ENCODE measurements at places on chromosomes 4 and X.

DNA sequence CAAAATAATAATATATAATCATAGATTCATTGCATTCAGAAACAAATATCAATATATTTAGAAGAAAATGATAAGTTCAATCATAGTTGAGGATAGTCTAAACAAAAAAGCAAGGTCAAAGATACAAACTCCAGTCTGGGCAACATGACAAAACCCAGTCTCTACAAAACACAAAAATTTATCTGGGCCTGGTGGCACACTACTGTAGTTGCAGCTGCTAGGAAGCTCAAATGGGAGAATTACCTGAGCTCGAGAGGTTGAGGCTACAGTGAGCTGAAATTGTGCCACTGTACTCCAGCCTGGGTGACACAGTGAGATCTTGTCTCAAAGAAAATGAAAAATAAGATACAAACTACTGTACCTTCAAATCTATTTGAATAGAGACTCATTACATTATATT, 52.7 kb upstream of the ANXA10 start:
- DNase-seq, result no peak

GRCh38 chr4:26459756-26460530, 30.3 kb downstream of the CCKAR start:
- DNase-seq, result no peak

GRCh38 chr4:874056-874455, 48.1 kb upstream of the CPLX1 start:
- no peak for DNase-seq

GRCh38 chr4:8002525-8003309, 63.1 kb upstream of the AFAP1 start:
- no peak for DNase-seq

GRCh38 chrX:153476666-153477363, 6.4 kb upstream of the HAUS7 start:
- no peak for DNase-seq

DNA sequence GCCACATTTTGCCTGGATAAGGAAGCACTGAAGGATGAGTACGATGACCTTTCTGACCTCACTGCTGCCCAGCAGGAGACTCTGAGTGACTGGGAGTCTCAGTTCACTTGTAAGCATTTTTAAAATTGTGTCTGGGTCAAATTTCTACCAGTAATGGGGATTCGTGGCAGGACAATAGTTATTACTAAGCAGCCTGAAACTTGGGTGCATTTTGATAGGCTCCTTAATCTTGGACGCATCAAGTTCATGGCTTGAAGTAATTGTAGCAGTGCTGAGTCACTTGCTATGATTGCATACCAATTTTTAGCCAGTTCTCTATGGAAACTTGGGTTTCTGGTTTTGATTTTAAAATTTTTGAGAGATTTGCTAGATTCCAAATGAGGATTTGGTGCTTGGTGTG, 4.3 kb downstream of the PGRMC1 start:
- DNase-seq, result no peak

- DNase-seq, result no peak
Measured at GRCh38 chr4:30726090-30726675, 6.0 kb downstream of the PCDH7 start.

- no peak for DNase-seq
Measured at GRCh38 chrX:36199928-36200327, 280.4 kb downstream of the CFAP47 start.

- no peak for DNase-seq
Measured at GRCh38 chrX:153944140-153944799, at the start of gene RENBP. RENBP (minus strand) TSS chrX:153944643; CDS start chrX:153944610, 33 bp downstream.

GRCh38 chr4:69060651-69061308, 35.5 kb upstream of the UGT2B7 start:
- no peak for DNase-seq

DNA sequence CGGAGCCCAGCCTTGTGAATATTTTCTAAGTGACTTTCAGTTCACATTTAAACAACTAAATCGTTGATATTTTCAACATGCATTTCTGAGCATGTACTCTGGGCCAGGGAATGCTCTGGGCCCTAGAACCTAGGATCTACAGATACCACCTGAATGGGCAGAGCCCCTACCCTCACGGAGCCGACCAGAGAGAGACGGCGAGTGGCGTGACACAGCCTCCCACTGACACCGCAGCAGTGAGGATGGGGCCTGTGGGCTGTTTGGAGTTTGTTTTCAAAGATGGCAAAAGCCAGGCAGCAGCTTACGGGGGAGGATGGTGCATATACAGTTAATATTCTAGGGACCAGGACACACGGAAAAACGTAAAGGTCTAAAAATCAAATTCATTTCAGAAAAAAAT, 17.7 kb downstream of the NELFA start:
- DNase-seq, result no peak

DNA sequence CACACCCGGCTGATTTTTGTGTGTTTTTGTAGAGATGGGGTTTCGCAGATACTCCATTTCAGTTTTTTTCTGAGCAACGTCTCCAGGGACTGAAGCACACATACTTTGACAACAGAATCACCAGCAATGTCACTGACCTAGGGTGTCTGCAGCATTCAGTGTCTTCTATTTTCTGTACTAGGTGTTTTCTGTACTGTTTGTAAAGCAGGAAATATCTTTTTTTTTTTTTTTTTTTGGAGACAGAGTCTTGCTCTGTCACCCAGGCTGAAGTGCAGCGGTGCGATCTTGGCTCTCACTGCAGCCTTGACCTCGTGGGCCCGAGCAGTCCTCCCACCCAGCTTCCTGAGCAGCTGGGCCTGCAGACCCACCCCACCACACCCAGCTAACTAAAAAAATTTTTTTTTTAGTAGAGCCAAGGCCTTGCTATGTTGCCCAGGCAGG, 8.9 kb downstream of the ADD1 start:
- DNase-seq, result no peak

DNA sequence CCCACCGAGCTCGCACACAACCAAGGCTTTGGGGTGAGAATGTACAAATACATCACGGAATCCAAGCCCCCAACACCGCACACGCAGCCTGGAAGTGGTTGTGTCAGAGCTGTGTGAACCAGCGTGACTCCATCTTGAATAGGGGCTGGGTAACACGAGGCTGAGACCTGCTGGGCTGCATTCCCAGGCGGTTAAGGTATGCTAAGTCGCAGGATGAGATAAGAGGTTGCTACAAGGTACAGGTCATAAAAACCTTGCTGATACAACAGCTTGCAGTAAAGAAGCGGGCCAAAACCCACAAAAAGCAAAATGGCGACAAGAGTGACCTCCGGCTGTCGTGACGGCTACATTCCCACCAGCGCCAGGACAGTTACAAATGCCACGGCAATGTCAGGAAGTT, 258.4 kb downstream of the DHRSX start:
- DNase-seq, result no peak

GRCh38 chr4:150363721-150364688, 217.9 kb upstream of the MAB21L2 start:
- no peak for DNase-seq

DNA sequence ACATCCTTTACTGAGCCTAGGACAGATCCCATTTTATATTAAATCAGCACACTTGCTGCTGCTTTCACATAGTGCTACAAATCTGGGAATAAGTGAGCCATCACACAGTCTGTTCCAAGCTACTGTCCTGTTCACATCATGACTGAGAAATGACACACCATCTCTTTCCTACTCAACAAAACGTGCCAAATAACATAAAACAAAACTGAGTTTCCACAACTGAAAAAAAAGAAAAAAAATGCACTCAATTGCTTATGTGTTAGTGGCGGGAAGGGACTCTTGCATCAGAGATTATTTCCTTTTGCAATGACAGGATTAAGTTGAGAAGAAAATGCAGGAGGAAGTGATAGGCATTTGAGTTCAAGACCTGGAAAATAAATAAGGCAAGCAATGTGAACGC, 109.0 kb downstream of the SHROOM4 start:
- no peak for DNase-seq

GRCh38 chr4:21952549-21952948, 4.0 kb upstream of the KCNIP4 start:
- DNase-seq, result no peak

DNA sequence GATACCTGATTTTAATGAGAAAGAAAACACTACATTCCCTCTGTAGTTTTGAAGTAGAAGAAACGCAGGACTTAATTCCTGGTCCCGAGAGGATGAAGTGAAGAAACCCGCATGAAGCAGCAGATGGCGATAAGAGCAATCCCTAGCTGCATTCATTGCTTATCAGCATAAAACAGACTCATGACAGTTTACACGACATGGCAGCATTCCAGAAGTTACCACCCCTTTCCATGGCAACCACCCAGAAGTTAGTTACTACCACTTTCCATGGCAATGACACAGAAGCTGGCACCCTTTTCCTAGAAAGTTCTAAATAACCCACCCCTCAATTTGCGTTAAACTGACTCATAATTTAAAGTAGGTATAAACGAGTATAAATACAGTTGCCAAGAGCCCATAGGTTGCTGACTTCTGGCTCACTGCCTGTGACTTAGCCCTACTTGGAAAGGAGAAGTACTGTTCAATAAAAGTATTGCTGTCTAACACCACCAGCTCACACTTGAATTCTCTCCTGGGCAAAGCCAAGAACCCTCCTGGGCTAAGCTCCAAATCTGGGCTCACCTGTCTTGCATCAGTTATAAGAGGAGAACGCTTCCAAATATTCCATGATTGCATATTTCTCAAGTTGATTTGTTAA, 5.5 kb upstream of the XAGE2 start:
- no peak for DNase-seq

- no peak for DNase-seq
Measured at GRCh38 chr4:145773581-145774234, 93.8 kb downstream of the C4orf51 start.

DNA sequence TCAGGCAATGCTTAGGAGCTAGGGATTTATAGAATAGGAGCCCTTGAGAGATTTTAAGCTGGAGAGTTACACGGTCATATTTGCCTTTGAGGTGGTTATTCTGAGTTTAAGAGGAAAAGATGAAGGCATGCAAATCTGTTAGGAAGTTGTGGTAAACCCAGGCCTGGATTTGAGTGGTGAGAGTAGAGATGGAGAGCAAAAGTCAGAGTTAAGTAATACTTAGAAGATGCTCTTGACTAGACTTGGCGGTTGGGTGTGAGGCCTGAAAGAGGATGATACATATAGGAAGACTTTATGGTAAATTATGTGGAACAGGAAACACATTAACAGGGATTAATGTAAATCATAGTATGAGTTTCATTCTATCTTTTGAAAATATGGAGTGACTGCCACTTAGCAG, 136.0 kb upstream of the ARX start:
- no peak for DNase-seq

DNA sequence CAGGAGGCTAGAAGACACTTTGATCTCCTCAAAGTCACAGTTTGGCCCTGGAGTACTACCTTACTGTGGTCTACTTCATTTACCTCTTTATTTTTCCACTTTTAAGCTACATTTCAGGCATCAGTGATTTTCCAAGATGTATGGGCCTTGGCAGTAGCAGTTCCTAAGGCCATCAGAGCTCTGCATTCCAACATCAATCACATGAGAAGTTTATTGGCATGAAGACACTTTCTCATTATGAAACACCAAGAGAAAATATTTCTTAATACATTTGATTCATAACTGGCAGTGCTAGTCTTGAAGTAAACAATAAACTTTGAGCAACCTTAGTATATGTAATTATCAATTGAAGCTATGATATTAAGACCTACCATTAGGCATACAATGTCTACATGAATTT, 178.1 kb downstream of the IL15 start:
- no peak for DNase-seq

- DNase-seq, result no peak
Measured at GRCh38 chr4:77037736-77038135, 38.1 kb downstream of the CCNI start.

GRCh38 chrX:12779534-12779933, 11.7 kb upstream of the PRPS2 start:
- no peak for DNase-seq

GRCh38 chr4:1004071-1004418, 7.4 kb upstream of the FGFRL1 start:
- DNase-seq, result no peak

- no peak for DNase-seq
Measured at GRCh38 chr4:125316401-125316790, 1.6 kb downstream of the FAT4 start.

- no peak for DNase-seq
Measured at GRCh38 chr4:123017078-123017477, 94.7 kb upstream of the NUDT6 start.

- no peak for DNase-seq
Measured at GRCh38 chr4:111639120-111639690, 506.0 kb upstream of the FAM241A start.

- no peak for DNase-seq
Measured at GRCh38 chr4:157012781-157013180, 41.2 kb upstream of the PDGFC start.

GRCh38 chr4:144298519-144298918, 158.0 kb upstream of the GYPA start:
- DNase-seq, result no peak

DNA sequence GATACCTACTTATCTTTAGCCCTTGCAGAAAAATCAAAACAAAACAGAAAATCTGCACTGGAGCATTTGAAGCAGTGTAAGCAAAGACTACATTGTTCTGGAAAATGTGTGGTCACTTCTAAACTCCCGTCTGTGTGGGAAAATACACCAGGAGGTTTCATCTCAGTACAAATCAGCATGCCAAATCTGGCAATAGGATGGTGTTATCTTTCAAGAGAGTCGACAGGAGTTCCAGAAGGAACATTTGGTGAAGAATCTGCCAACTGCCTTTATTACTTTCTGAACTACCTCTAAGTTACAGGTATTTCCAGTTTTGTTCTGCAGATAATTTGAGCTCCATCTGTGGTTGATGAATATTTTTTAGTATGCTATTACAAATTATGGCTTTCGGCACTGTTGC, 1348.0 kb downstream of the RAPGEF2 start:
- peak; percentile 88 for DNase-seq

DNA sequence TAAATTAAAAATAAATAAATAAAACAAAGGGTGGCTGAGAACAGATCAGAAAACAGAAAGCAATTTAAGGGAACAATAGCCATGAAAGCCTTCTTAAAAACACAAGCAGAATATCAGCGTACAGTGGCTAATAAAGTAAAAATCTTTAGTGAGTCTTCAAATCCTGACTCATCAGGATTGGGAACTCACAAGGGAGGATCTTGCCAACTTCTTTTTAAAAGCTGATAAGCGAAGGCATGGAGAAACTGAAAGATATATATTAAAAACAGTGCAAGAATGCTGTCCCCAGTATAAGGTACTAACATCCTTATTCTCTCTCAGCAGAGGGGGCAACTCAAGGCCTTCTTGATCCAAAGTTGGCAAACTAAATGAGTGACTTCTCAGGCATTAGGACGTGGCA, 180.1 kb downstream of the DHX15 start:
- no peak for DNase-seq

GRCh38 chr4:73836373-73837279, at the start of gene CXCL6:
CXCL6 (plus strand) TSS chr4:73836678; CDS start chr4:73836751, 73 bp downstream.
- no peak for DNase-seq

GRCh38 chrX:9890681-9891091, 76.5 kb upstream of the CLDN34 start:
- no peak for DNase-seq

DNA sequence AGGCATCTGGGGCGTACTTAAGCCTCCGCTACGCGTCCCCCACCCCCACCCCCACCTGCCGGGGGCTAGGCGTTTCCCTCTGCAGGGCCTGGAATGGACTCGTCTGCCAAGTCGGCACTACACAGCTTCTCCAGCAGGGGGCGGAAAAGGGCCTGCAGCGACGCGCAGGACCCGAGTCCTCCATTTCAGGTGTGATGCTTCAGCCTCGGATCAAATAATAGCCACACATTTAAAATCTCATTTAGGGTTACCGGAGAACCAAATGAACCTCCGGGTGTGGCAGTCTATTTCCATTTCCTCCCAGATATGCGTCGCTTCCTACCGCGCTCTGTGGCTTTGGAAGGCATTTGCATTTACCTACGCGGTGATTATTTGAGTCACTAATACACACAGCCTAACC, 2.9 kb downstream of the PAK3 start:
- DNase-seq, result no peak

GRCh38 chr4:3686753-3687152, 79.4 kb upstream of the ADRA2C start:
- DNase-seq, result no peak
